ENCODE measurements at places on chromosomes 16 and 17.

- no peak for DNase-seq
Measured at GRCh38 chr17:20127360-20128035, 118.3 kb downstream of the SPECC1 start.

DNA sequence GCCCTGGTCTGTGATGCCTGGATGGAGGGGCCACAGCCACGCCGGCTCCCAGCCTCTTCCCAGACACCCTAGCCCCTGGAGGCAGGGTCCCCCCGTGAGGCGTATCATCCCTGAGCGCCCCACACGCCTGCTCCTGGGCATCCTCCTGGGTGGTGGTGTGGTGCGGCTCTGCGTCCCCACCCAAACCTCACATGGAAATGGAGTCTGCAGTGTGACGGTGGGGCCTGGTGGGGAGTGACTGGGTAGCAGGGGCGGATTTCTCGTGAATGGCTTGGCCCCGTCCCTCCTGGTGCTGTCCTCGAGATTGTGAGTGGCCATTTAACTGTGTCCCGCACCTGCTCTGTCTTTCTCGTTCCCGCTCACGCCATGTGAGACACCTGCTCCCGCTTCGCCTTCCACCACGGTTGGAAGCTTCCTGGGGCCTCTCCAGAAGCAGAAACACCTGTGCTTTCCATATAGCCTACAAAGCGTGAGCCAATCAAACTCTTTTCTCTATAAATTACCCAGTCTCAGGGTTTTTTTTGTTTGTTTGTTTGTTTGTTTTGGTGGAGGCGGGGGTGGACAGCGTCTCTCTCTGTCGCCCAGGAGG lies 5.9 kb upstream of the SSTR5 start:
- no peak for DNase-seq

DNA sequence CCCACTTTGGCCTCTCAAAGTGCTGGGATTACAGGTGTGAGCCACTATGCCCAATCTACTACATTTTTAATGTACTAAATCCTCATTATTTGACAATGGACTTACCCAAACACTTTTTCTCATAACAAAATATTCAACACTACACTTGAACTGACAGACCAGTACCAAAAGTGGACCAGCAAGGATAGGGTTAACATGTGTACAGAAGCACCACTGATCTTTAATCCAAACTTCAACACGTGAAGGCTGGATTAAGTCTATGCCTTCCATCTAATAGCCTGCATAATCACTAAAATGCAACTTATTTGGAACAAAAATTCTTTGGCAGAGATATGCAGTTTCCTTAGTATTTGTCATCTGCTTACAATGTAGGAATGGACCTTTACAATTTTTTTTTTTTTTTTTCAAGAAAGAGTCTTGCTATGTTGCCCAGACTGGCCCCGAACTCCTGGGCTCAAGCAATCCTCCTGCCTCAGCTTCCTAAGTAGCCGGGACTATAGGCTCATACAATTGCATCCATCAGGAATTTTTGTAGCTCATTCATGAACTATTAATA lies 60.0 kb upstream of the BCAR1 start:
- DNase-seq = peak; percentile 56

DNA sequence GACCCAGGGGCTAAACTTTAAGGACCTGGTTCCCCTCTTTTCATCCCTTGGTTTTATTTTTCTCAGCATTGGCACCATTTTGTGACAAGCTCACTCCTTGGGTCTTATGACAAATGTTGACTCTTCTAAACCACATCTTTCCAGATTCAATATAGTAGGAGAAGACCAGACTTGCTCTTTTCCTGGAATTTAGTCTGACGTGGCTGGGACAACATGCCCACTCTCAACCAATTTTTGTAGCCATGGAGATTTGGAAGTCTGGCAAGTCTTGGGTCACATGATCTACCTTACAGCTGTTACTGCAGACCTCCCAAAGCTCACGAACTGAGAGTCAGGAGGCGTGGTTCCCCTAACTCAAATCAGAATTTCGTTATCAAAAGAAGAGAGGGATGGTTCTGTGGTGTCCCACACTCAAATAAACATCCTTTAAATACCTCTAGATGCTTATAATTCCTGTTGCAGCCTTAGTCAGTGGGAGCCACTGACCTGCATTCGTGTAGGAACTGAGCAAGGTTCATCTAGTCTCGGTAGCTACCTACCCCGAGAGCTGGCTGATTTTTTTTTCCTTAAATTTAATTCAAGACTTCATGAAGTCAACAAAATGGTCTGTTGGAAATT lies 683.5 kb downstream of the MAF start:
- no peak for DNase-seq

- DNase-seq = peak; percentile 62
Measured at GRCh38 chr17:7043497-7044198, at the start of gene SLC16A11. SLC16A11 (minus strand) TSS chr17:7044092; CDS start chr17:7043513, 579 bp downstream.

- no peak for DNase-seq
Measured at GRCh38 chr16:12588510-12588909, 215.2 kb downstream of the CPPED1 start.

DNA sequence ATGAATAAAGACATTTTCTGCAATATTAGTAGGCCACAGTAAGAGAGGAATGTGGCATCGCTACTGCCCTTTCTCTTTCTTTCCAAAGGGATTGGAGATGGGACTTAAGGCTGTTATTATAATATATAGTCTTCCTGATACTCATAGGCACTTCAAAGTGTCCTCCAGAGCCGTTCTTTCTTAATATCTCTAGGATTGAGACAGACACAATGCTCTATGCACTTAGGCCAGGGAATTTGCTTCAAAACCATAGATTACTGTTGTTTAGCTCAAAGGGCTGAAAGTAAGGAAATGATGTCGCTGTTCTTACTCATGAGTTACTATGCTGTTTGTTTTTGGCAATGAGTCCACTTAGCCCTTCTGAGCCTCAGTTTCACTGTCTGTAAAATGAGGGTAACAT lies 590.5 kb downstream of the CDH11 start:
- no peak for DNase-seq

DNA sequence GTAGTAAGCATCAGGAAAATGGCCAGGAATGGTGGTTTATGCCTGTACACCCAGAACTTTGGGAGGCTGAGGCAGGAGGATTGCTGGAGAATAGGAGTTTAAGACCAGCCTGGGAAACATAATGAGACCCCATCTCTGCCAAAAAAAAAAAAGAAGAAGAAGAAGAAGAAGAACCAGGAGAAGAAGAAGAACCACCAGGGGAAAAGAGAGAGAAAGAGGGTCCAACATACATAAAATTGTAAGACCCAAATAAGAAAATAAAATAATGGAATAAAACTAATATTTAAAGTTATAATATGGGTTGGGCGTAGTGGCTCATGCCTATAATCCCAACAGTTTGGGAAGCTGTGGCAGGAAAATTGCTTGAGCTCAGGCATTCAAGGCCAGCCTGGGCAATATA lies 408.4 kb downstream of the ZFHX3 start:
- no peak for DNase-seq

DNA sequence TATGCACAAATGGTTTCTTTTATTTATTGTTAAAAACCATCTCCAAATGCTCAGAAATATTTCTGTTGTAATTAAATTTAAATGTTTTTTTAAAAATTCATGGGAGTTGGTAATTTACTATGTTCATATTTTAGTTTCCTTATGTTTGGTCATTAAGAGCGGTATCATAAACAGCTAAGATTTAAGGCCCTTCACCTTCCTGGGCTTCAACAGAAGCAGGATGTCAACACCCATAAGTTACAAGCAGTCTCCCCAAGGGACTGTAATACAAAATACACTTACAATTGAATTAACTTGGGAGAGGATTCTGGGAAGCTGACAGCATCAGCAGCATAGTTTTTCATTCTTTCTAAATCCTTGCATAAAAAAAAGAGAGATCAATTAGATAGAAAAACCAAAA lies 30.9 kb upstream of the TANC2 start:
- no peak for DNase-seq

DNA sequence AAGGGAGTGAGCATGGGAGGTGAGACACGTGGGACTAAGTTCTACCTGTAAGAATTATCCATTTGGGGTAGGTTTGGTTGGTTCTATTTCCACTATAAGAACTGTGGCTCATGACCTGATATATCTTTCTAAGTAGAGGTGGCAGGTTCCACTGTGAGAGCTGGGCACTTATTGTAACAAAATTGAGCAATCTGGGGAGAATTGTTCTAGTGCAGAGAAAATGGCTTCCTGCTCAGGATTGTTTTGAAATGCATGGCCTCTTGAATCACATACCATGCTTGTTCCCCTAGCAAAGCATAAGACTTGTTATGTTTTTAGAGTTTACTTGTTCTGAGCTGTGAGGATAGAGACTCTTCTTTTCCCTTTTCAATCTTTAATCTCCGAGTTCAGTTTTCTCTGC lies 125.9 kb downstream of the MAP2K6 start:
- peak; percentile 43 for DNase-seq

- DNase-seq = no peak
Measured at GRCh38 chr16:29231244-29231643, 175.3 kb downstream of the NPIPB11 start.

- no peak for DNase-seq
Measured at GRCh38 chr16:66578651-66579531, at the start of gene CMTM2. CMTM2 (plus strand) TSS chr16:66579463; CDS start chr16:66579608, 145 bp downstream.

- DNase-seq = no peak
Measured at GRCh38 chr16:21940570-21940969, 12.6 kb upstream of the UQCRC2 start.

DNA sequence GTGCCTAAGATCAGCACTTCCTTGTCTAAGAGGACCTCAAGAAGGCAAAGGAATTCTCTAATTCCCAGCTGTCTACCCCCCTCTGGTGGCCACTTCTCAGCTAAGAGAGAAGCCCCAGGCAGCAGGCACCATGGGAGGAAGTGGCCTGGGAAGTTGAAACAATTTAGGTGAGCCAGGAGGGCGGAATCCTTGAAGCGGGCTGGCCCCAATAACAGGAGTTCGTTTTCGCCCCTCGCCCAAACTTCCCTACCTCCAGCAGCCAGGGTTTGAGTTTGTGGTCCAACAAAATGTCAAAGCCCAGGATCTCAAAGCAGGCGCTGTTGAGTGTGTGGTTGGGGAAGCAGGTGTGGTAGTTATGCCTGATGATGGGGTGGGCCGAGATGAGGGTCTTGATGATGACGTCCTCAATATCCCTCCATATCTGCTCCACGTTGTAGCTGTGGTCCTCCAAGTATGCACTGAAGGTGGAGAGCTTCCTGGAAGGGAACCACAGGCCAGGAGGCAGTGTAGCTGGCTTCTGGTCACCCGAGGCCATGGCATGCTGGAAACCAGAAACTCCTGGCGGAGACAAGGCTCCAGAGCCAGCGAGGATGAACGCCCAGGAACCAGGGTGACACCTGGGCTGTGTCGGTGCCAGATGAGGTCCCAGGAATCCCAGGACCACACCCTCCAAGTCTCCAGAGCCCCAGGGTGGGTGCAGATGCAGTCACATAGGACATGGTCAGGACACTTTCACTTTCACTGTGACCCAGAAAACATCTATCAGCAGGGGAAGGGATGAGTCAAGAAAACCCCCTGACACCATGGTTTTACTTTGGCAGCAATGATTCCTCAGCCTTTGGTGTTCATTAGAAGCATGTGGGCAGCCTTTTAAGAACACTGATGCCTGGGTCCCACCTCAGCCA lies 25.6 kb downstream of the TTLL6 start:
- peak; percentile 92 for DNase-seq

- DNase-seq = no peak
Measured at GRCh38 chr16:50676684-50677225, 4.4 kb downstream of the SNX20 start.

- no peak for DNase-seq
Measured at GRCh38 chr16:89090669-89091426, 2.8 kb upstream of the ACSF3 start.

- DNase-seq = no peak
Measured at GRCh38 chr16:5756969-5757368, 659.4 kb upstream of the EEF2KMT start.

GRCh38 chr16:2792940-2793339 lies 5.3 kb upstream of the PRSS41 start:
- DNase-seq = no peak

GRCh38 chr17:68155692-68156091 lies 92.2 kb upstream of the AMZ2 start:
- no peak for DNase-seq

- no peak for DNase-seq
Measured at GRCh38 chr16:10664720-10665126, 30.0 kb downstream of the TEKT5 start.

GRCh38 chr16:17377360-17378324 lies 93.1 kb downstream of the XYLT1 start:
- DNase-seq = no peak

GRCh38 chr16:7086822-7087616 lies 245.6 kb upstream of the RBFOX1 start:
- DNase-seq = no peak

DNA sequence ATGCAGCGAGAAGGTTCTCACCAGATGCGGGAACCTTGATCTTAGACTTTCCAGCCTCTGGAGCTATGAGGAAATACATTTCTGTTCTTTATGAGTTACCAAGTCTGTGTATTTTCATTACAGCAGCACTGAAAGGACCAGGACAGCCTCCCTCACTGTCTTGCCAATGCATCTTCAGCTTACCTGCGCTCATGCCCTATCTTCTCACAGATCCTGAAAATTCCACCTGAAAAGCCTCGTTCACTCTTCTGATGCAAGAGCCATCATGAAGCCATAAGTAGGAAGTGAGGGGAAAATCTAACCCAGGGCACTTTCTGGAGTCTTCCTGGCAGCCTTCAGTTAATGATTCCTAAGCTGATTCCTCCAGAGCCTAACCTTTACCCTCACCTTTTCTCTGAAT lies 194.0 kb downstream of the SALL1 start:
- no peak for DNase-seq

GRCh38 chr16:17328932-17329331 lies 141.8 kb downstream of the XYLT1 start:
- DNase-seq = no peak

DNA sequence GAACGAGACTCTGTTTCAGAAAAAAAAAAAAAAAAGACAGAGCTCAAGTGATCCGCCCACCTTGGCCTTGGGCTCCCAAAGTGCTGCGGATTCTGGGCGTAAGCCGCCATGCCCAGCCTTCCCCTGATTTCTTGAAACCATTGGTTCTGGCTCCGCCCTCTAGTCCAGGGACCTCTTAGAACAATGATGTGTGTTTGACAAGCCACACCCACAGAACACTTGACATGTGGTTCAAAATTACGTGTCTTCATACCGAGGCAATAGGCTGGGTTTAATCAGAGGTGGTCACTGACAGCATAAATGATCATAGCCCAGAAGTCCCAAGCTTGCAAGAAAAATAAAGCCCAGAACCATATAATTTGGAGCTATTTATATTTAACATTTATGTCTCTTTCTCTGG lies 23.0 kb downstream of the KNOP1 start:
- DNase-seq = no peak

DNA sequence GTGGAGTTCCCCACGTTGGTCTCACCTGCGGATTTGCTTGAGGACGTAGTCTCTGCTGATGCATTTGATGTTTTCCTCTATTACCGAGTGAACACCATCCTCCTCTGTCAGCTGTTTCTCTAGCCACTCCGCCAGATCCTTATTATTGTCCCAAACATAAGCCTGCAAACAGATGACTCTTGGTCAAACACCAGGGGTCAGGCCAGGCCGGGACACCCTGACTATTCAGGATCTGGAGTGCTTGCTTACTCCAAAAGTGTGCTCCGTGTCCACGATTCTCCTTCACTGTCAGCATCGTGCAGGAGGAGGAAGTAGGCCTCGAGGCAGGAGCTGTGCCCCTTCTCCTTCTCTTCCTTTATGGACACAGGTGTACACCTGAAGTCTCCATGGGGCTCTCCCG lies 140.2 kb downstream of the AATF start:
- DNase-seq = no peak

All from adipocyte (in vitro differentiated cells).